ENCODE measurements at places on chromosomes 7 and 10.

DNA sequence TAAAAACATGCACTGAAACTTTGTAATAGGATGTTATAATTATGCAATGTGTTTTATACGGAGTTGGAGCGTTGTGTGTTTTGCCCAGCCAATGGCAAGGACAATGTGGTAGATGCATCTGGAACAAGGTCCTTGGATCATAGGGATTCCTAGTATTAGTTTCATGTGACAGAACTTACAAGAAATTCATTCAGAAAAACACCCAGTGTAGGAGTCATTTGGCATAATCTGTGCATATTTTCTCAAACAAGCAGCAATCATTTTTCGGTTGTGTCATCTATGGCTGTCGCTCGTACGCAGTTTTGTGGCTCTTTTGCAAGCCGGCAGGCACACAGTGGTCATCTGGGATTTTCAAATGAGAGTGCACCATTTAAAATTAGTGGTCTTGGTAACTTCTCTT is 19.8 kb downstream of the CREB5 start:
- DNase-seq, result no peak

- DNase-seq, result no peak
Observed at GRCh38 chr10:67934336-67934735, 49.9 kb downstream of the SIRT1 start.

DNA sequence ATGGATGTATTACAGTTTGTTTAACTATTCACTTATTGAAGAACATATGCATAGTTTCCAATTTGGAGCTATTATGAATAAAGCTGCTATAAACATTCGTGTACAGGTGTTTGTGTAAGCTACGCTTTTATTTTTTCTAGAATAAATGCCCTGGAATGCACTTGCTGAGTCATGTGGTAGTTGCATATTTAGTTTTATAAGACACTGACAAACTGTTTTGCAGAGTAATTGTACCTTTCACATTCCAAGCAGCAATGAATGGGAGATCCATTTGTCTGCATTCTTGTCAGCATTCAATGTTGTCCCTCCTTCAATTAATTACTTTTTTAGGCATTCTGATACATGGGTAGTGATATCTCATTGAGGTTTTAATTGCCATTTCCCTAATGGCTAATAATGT is 373.6 kb upstream of the GHITM start:
- DNase-seq, result no peak

DNA sequence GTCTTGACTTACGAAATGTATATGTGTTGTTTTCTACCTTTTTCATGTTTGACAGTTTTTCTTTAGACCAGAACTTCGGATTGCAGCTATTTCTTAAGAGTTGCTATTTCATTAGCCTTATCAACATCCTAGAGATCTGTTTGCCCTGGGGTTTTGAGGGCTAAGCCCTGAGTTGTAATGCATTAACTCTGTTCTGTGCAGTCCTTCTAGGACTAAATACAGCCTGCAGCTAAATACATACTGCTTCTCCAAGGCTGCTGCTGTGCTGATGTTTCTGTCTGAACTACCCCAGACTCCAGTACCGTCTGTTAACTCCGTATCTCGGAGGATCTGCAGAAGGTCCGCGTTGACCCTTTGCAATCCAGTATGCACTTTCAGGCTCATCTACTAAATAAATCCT is 26.5 kb downstream of the KIAA1217 start:
- no peak for DNase-seq

- no peak for DNase-seq
Observed at GRCh38 chr7:11784769-11785536, 47.0 kb downstream of the THSD7A start.

- no peak for DNase-seq
Observed at GRCh38 chr10:129049501-129049900, 417.5 kb upstream of the MGMT start.

DNA sequence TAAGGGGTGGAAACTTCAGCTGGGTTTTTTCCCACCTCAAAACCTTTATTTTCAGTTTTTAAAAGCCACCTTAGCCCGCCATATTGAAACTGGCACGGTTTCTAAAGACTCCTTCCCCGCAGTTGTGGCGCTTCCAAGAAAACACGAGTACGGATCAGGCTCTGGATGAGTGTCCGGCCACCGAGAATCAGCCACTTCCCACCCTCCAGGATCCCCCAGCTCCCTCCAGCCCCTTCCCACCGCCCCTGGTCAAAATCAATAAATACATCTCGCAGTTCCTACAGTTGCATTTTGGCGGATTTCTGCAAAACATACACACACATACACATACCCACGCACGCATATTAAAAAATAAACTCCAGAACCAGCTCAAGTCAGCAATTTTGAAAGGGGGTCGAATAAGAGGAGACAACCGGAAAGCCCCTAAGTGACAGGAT is 1.1 kb downstream of the SFMBT2 start:
- no peak for DNase-seq

DNA sequence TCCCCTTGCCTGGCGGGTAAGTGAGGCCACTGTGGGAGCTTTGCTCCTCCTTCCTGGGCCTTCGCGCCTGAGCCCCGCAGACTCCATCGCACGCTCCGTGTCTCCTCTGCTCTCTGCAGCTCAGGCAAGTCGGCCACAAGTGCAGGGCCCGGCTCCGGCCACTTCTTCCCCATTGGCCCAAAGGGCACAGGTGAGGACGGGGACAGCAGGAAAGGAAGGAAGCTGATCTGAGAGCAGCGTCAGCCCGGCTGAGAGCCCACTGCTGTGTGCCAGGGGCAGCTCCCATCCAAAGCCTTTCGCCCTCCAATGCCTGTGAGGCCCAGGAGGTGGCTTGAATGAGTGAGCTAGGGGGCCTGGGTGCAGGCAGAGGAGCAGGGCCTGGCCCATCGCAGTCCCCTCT is 33.7 kb upstream of the RHEB start:
- DNase-seq, result no peak

- DNase-seq, result no peak
Observed at GRCh38 chr7:135683609-135684008, 21.3 kb downstream of the STMP1 start.

GRCh38 chr10:132296666-132297443 is 10.9 kb downstream of the STK32C start:
- DNase-seq, result no peak

DNA sequence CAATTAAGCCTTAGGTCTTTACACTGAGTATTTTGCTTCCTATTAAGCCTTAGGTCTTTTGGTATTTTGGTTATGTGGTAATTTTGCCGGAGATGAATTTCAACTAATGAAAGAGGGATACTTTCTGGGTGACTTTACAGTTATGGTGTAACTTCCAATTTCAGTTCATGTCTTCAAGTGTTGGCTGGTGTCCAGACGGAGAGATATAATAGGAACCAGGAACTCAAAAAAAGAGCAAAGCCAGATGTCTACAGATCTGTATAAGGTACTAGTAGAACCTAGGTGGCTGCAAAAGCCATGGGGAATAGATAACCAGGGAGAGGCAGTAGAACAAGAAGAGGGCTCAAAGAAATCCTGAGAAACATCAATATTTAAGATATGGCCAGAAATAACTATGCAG is 12.3 kb downstream of the ERCC6 start:
- no peak for DNase-seq

DNA sequence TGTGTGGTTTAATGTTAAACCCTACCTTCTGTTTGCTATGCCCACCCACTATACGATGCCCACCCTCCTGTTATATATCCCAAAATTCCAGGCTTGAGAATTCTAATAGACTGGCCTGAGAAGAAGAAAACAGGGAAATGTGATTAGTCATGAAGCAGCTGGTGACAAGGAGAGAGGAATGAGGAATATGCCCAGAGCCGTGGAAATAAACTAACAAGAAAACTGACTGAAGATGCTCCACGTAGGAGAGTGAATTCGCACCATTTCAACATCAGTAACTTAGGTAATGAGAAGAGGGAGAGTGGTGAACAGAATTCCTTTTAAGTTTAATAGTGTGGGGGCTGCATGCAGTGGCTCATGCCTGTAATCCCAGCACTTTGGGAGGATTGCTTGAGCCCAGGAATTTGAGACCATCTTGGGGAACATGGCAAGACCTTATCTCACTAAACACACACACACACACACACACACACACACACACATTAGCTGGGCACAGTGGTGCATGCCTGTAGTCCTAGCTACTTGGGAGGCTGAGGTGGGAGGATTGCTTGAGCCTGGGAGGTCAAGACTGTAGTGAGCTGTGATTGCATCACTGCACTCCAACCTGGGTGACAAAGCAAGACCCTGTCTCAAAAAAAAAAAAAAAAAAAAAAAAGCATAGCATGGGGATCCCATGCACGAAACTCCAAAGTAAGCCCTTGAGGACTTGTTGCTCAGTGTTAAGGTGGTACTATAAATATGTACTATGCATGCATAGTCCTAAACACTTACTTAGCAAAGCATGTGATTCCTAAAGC is 16.1 kb upstream of the SYPL1 start:
- DNase-seq, result no peak

- no peak for DNase-seq
Observed at GRCh38 chr10:129104266-129105045, 362.6 kb upstream of the MGMT start.

DNA sequence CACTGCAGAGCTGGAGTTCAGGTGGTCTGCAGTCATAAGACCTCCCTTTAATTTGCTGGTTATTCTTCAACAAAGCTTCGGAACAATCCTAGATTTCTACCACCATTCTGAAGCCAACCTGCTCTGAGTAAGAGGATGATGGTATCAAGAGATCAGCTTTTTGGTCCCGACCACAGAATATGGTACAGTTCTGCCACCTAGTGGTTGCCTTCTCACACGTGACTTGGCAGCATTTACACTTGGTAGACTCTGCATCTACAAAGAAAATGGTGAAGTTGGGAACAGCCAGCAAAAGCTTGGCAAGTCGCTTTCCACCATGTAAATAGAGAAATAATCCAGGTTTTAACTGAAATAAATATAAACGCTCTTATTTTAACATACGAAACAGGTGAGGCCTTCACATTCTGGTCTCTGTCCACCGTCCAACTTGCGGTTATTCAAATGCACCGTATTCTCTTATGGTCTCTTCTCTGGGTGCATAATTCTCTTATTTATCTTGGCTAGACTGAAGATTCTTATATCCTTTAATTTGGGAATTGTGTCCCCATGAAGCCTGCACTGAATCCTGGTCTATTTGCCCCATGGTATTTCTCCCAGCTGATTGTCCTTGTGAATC is 173.9 kb upstream of the GRM3 start:
- peak; percentile 41 for DNase-seq

DNA sequence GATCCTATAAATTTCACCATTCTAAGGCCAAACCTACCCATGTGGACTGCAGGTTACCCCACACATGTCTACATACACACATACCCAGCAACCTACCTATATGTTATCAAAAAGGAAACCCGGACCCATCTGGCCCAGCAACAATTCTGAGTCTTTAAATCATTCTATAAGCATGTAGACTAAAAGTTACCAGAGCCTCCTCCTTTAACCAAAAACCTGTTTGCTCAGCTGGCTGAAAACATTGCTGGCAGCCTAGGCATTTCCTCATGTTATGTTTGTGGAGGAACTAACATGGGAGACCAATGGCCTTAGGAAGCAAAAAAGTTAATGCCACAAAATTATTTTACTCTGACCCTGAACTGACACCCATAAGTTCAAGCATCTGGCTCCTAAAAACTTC is 5.3 kb upstream of the ADCK2 start:
- no peak for DNase-seq

- DNase-seq, result no peak
Observed at GRCh38 chr10:86168256-86168655, 198.3 kb downstream of the GRID1 start.

DNA sequence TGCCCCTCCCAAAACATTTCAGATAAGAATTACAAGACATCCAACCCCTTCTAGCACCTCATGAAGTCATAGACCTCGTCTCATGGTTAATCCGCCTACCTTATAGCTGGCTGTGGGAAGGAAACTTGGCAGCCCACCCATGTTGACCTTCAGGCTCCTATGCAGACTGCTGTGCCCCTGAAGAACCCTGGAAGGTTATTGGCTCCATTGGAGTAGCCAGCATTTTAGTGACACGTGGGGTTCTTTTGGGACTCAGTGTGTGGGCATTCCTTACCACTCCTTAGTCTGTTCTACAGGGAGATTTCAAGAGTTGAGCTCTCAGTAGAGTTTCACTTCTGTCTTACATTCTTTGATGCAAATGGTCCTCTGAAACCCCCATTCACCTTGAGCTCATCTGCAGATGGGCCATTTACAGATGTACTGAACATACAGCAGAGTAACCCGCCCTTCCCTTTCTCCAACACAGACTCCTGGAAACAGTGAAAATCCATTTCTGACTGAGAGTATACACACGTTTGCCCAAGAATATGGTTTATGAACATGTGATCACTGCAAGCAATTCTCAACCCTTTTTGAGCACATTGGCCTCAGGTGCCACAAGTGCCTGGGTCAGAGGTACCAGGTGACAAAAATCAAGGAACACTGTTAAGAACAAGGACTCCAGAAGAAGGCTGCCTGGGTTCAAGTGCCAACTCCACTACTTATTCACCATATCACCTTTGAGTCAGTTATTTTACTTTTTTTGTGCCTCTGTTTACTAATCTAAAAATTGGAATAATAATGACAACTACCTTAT is 54.0 kb upstream of the HECW1 start:
- no peak for DNase-seq

DNA sequence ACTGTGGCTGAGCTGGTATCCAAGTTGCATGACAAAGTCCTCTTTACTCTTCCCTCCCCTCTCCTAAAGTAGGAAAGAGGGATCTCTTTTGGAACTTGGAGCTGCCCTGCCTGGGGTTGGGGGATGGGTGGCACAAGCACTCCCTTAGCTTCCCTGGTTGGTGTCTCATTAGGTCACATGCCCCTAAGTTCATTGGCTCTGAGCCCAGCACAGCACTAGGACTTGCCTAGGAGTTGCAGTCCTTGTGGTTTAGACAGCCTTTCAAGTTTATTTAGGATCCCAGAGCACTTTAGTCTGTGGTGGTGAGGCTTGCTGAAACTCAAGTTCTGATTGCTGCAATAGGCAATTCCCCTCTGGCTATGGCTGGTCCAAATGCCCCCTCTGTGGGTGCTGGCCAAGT is 281.4 kb downstream of the NXPH1 start:
- DNase-seq, result no peak

GRCh38 chr10:37856881-37857286 is 526 bp downstream of the ZNF248 start:
- no peak for DNase-seq

DNA sequence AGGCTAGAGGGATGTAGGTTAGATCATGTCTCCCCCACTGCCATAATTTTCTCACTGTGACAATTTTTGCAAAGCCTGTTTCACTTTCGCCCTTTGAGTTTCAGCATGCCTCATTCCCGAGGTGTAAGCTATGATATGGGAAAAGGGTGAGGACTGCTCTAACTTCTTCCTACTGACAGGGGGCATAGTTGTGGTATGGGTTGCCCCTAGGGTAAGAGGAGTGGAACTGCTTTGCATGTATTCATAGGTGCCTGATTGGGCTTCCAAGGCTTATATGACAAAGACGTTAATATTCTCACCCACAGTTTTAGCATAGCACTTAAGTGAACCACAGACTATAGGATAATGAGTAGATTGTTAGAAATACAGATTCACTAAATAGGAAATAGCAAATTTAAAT is 148.7 kb downstream of the BBS9 start:
- no peak for DNase-seq

- no peak for DNase-seq
Observed at GRCh38 chr7:150969475-150969874, 8.6 kb downstream of the KCNH2 start.

All from hindlimb muscle (tissue), 1 donor.